Activated CD4-positive, alpha-beta T cell treated with anti-CD3 and anti-CD28 coated beads, Interleukin-2, amount 10 ng/mL, durations not matched to agents 24 days and 14 days (primary cell): ENCODE measurements at places on chromosomes 2 and 18. TPM values are rescaled to one million over a fixed set of nuclear protein-coding genes. Genes with fewer than 3 reads are reported as not detected.

- DNase-seq, result no peak
Observed at GRCh38 chr2:115763601-115764000, 1321.2 kb downstream of the DPP10 start.

- no peak for DNase-seq
Observed at GRCh38 chr18:8895987-8896619, 190.7 kb downstream of the MTCL1 start.

DNA sequence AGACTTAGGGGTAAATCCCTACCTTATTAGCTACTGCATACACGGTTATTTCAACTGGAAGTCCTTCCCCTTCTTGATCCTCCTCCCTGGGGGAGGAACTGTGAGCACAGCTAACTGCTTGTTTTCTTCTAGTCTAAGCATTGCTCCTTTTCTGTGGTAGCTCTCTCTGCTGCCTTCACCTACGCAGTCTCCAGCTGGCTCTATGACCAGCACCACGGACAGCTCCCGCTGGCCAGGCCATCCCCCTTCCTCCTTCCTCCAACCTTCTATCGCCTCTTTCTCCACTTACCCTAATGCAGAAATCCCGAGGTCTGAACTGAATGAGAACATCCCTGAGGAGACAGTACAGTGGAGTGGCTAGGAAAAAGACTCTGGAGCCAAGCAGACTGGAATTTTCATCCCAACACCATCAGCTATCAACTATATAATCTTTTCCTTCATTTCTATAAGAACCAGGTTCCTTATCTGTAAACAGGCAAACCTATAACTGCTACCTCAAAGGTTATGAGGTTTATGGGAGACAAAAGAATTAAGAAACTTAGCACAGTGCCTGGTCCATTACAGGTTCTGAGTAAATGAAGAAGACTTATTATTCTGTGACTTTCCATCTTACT, 4.7 kb upstream of the CFAP65 start:
- DNase-seq, result peak; percentile 76

DNA sequence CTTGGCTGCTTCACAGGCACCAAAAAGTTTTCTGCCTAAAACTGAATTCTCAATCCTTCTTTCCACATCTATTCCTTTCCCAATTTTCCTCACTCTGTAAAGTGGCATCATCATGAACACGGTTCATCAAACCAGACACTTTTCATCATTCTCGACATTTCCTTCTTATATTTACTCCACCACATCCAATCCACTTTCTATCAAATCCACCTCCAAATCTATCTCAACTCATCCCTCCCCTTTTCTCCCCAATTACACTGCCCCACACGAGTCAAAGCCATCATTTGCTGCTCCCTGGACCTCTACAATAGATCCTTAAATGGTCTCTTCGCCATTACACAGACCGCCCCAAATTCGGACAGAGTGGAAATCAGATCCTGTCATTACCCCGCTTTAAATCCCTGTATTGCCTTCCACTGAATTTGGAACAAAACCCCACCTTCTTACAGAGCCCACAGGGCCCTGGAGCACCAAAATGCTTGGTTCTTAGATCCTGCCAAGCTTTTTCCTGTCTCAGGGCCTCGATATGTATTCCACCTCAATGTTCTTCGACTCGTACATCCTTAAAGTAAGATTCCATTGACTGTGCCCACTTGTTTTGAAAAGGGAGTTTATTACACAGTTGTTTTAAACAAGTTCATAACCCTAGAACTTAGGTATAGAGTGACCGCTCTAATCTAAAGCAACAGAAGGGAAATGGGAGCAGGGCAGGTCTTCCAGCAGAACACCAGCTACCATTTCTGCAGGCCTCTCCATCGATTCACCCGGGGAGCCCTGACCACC, 856 bp downstream of the ACAA2 start:
- DNase-seq, result peak; percentile 63

SLC4A5 gene
- total RNA-seq, result 0.93 and 1.4 TPM in 2 replicates

UGT1A1 gene
- total RNA-seq, result not detected in 2 replicates

DNA sequence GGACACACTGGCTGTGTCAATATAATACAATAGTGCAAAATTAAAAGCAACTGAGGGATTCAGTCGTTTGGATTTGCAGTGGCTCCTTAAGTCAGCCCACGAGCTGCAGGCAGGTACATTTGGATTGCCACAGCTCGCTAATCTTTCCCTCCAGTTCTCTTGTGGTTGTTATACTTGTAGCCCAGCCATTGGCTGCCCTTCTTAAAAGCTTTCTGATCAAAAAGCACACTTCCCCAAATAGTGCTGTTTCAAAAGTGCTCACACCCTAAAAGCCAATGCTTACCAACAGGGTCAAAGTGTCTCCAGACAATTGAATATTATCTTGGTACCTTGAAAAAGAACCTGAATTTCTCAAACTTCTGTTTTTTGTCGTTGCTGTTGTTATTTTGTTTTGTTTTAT, 404.7 kb upstream of the FAM98A start:
- DNase-seq, result no peak

DNA sequence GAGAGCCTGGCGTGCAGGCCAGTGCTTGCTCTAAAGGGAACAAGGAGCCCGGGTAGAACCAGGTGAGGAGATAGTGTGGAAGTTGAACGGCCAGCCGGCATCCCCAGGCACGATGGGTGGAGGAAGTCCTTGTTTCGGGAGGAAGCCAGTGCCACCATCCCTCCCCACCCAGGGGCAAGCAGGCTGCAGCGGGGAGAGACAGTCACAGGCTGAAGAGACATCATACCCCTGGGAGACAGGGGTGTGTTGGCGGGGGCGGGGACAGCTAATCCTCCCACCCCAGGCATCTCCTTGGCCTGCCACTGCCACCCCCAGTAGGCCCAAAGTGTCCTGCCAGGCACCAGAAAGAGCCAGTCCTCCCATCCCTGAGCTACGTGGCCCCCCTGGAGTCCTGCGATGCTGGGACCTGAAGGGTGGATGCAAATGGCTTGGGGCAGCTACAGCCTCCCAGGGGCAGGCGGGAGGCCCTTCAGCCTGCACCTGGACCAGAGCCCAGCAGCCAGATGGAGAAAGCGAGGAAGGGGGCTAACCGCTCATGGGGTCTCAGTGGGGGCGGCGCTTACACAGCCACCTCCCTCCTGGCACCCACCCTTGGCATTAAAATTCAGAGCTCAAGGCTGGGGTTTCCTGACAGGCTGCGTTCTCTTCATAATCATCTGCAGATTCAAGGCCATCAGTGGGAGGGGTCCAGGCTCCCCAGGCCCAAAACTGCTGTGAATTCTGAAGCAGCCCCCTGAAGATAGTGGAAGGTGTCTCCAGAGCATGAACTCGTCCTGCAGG, 14.8 kb upstream of the GPR55 start:
- no peak for DNase-seq

DNA sequence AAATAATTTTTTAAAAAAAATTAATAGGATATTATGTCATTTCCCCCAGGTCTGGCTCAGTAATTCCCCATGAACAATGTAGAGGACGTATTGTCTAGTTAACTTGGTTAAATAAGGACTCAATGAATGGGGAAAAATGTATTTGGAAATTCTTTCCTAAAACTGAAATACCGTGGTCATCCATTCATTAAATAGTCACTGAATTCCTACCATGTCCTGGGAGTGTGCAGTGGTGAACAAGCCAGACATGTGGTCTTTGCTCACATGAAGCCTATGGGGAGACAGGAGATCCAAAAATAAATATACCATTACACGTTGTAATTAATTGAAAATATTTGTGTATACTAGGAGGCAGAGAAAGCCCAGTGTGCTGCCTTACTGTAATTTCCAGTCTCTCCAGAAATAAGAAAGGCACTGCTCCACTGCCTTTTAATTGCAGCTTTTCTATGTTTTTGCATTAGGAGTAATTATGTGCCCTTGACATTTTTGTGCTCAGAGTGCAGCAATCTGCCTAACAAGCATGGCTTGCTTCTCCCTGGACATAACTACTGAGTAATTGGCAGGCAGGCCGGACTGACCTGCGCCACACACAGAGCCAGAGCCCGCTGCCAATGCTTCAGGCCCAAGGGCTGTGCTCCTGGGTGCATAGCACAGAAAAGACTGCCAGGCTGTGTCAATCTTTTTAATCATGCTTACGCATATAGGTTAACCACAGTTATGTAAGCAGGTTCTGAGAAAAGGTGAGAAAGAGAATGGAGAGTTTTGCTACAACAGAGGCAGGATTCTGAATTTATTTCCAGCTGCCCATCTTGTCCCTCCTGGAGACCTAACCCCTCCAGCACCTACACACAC, 22.2 kb upstream of the TTC39C start:
- peak; percentile 82 for DNase-seq

GRCh38 chr2:135152361-135152760, 100.3 kb downstream of the RAB3GAP1 start:
- no peak for DNase-seq

- DNase-seq, result no peak
Observed at GRCh38 chr2:112902816-112903215, 8.1 kb upstream of the IL37 start.

- DNase-seq, result no peak
Observed at GRCh38 chr2:76256458-76257088, 545.9 kb upstream of the GCFC2 start.

DNA sequence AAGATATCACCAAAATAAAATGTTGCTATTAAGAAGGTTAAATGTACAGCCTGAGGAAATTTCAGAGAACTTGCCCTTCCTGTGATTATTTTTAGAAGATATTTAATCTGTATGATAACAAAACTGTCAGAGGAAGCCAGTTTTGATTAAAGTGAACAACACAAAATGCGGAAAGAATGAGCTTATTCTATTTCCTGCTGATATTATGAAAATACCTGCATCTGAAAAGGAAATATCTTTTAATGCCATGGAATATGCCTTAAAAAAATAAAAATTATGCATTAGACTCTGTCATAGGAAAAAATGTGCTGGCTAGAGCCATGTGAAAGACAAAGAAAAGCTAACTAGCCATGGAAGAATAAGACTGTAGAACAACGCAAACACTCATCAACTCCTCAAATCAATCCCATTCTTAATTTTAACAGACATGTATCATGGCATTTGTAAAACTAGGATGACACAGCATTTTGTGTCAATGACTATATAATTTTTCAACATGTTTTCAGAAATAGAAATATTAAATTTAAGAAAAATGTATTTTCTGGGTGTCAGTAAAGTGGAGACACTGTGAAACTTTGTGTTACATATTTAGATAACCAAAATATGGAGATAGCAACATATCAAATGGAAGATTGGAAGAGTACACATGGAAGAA, 1768.2 kb downstream of the SUCLG1 start:
- DNase-seq, result no peak

GRCh38 chr2:56128235-56128634, 55.6 kb upstream of the CCDC85A start:
- DNase-seq, result no peak
